Left lung (tissue), 14 donors: ENCODE measurements at places on chromosomes 5 and 9. TPM values are rescaled to one million over a fixed set of nuclear protein-coding genes. Genes with fewer than 3 reads are reported as not detected.

GRCh38 chr5:113085880-113086409 is 109.3 kb downstream of the DCP2 start:
- DNase-seq = no peak
- H3K27me3 ChIP-seq = no peaks in the 10 kb centered on the region
- H3K36me3 ChIP-seq = no peaks in the 10 kb centered on the region

- H3K4me1 ChIP-seq = no peaks in the 10 kb centered on the region
- H3K27me3 ChIP-seq = no peaks in the 10 kb centered on the region
- H3K36me3 ChIP-seq = no peaks in the 10 kb centered on the region
- H3K4me3 ChIP-seq = no peak overlapping the region
These were observed 98.7 kb downstream of the RANBP17 start for GRCh38 chr5:170960567-170960966.

- no peaks in the 10 kb centered on the region for H3K36me3 ChIP-seq
- H3K4me3 ChIP-seq = no peak overlapping the region
- no peak overlapping the region for H3K27ac ChIP-seq
These were observed 206.5 kb downstream of the DAB2IP start for GRCh38 chr9:121857928-121858327.

GRCh38 chr5:174364676-174365075 is 319.2 kb downstream of the NSG2 start:
- no peaks in the 10 kb centered on the region for H3K27me3 ChIP-seq
- no peaks in the 10 kb centered on the region for H3K4me1 ChIP-seq
- H3K27ac ChIP-seq = no peak overlapping the region
- no peaks in the 10 kb centered on the region for H3K36me3 ChIP-seq

DNA sequence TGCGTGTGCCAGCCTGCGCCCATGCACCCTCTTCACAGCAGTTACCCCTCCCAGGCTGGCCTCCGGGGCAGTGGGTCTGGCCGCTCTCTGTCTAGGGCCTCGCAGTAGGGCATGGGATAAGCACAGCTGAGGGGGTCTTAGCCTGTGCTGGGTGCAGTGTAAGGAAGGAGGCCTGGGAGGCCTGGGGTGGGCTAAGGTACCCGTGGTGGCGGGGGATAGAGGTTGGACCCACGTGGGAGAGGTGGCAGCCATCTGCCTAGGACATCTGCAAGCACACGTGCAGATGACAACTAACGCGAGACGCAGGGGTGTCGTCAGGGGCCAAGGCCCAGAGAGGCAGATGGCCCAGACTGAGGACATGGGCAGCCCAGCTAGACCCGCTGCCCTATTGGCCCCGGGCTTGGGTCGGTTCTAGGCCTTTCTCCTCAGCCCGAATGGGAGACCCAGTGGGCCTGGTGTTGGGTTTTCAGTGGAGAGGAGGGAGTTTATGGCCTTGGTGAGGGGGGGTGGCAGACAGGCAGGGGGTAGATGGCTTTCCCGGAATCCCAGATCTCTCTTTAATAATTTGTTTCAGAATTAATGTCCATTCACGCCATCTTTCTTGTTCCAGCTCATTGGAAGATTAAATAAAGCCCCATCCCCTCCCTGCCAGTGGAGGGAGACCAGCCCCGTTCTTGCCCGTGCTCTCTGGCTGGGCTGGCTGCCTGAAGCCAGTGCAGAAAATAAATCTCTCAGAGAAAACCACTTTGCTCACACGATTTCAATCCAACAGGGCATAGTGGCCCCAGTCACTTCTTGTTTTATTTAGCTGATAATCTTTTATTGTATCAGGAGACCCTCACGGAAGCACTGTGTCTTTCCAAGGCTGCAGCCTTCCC is 154.2 kb downstream of the GAPVD1 start:
- no peak overlapping the region for H3K27ac ChIP-seq
- H3K27me3 ChIP-seq = no peaks in the 10 kb centered on the region
- no peaks in the 10 kb centered on the region for H3K36me3 ChIP-seq
- H3K4me3 ChIP-seq = no peak overlapping the region
- no peak for DNase-seq
- no peaks in the 10 kb centered on the region for H3K4me1 ChIP-seq

DNA sequence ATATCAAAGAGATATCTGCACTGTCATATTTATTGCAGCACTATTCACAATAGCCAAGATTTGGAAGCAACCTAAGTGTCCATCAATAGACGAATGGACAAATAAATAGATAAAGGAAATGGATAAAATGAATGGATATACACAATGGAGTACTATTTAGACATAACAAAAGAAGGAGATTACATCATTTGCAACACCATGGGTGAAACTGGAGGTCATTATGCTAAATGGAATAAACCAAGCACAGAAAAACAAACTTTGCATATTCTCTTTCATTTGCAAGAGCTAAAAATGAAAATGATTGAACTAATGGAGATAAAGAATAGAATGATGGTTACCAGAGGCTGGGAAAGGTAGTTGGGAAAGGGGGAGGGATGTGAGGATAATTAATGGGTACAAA is 155.0 kb upstream of the PTGER4 start:
- H3K36me3 ChIP-seq = no peaks in the 10 kb centered on the region
- DNase-seq = no peak
- H3K27ac ChIP-seq = no peak overlapping the region

Gene SMAD5
- polyA plus RNA-seq = 75.1 TPM

Gene CORO2A
- 8.1 TPM for polyA plus RNA-seq

Gene SPAAR
- polyA plus RNA-seq = 3.3 TPM

Gene MYMK
- not detected for polyA plus RNA-seq

Gene PCDHB4
- polyA plus RNA-seq = 2.4 TPM
